ENCODE measurements at places on chromosomes 5 and 9.

DNA sequence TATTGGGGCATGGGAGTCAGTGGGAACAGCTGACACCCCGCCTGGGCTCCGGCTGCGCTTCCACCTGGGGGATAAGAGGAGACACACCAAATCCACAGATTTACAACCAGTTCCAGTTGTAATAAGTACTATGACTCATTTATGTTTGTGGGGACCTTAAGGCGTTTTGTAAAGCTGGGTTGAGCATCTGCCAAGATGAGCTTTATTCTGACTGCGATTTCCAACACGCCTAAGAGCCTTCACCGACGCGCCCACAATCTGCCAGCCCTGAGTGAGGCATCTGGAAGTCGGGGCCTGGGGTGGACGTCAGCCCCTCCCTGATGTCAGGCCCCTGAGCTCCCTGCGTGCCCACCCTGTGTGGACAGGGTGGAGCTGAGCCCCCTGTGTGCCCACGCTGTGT lies 14.3 kb upstream of the LHX3 start:
- DNase-seq: no peak

DNA sequence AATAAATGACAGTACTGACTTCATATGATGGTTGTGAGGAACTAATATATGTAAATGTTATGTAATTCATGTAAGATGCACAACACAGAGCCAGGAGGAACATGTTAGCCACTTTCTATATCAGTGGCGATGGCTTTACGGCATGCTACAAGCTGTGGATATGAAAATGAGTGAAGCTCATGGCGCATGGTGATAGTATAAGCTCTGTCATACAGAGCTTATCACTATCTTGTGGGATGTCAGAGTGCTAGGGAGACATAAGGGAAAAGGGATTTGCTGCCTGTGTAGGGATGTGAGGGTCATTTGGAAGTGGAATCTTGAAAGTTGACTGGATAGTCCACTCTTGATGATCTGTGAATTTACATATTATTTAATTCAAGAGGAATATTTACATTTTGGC lies 13.6 kb downstream of the CPEB4 start:
- no peak for DNase-seq

DNA sequence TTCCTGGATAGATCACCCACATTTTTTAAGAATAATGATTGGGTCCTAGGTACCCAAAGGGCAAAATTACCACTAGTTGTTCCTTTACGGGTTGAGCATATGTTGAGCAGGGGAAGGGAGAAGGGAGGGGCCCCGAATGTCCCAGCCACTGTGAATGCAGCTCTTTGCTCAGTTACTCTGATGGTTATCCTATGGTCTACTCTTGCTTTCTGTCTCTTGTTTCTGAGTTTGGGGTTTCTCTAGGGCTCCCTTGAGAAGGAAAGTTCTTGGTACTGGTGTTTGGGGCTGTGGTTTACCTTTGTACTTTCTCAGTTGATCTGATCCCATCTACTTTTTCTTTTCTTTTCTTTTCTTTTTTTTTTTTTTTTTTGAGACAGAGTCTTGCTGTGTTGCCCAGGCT lies 55.6 kb downstream of the ALG2 start:
- DNase-seq: no peak

DNA sequence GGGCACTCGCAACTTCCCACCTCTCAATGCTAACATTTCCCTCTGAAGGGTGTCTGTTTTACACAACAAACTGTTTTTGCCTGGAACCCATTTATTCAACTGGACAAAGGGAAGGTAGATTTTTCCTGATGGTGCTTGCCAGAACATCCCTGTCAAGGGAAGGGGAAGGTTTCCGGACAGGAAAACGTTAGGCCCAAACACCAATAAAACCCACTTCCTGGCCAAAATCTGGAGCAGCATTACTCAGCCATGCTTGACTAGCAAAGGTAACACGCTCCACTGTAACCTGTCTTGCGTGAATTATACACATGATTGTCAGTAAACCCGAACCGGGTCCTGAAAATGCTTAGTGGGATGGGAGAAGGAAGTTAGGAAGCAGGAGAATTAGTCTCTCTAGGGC lies 90.2 kb downstream of the SAXO1 start:
- DNase-seq: no peak

DNA sequence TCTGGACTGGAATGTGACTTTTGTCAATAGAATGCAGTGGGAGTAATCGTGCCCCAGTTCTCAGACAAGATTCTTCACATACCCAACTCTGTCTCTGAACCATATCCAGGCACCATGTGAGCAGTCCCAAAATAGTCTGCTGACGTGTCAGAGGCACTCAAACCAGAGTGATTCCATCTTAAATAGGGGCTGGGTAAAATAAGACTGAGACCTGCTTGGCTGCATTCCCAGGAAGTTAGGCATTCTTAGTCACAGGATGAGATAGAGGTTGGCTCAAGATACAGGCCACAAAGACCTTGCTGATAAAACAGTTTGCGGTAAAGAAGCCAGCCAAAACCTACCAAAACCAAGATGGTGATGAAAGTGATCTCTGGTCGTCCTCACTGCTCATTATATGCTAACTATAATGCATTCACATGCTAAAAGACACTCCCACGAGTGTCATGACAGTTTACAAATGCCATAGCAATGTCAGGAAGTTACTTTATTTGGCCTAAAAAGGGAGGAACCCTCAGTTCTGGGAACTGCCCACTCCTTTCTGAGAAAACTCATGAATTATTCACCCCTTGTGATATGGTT lies 16.9 kb upstream of the PLCXD3 start:
- peak; percentile 72 for DNase-seq

DNA sequence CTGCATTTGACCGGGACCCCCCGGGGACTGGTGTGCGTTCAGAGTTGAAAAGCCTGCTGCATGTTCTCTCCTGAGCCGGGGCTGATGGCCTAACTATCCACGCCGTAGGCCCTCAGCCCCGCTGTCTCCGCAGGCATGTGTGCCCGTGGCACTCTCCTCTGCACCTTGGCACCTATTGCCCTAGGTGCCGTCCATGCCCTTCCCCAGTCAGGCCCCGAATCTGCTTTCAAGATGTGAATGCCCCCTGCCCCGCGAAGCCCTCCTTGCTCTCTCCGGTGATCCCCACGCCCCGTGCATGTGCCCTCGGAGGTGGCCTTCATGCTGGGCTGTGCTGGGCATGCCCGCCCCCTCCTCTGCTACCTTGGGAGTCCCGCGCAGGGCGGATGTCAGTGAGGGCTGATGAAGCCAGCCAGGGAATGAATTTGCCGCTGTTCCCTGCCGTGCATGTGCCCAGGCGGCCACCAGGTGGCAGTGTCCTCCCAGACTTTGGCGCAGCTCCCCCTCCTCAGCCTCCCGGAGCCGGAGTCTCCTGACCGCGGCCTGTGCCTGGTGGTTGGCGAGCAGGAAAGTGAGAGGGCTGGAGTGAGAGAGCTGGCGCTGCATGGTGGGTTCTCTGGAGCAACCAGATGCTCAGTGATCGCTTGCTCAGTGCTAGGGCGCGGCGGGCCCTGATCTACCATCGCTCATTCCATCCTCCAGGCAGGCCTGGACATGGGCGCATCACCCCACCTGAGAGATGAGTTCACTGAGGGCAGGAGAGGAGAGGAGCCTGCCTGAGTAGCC lies 112.9 kb upstream of the LMX1B start:
- DNase-seq: peak; percentile 57

- DNase-seq: no peak
Measured at GRCh38 chr5:68698025-68698940, 395.5 kb upstream of the SLC30A5 start.

- no peak for DNase-seq
Measured at GRCh38 chr9:34218446-34218845, 39.6 kb downstream of the UBAP1 start.

- DNase-seq: no peak
Measured at GRCh38 chr9:328453-328852, 113.8 kb downstream of the DOCK8 start.

DNA sequence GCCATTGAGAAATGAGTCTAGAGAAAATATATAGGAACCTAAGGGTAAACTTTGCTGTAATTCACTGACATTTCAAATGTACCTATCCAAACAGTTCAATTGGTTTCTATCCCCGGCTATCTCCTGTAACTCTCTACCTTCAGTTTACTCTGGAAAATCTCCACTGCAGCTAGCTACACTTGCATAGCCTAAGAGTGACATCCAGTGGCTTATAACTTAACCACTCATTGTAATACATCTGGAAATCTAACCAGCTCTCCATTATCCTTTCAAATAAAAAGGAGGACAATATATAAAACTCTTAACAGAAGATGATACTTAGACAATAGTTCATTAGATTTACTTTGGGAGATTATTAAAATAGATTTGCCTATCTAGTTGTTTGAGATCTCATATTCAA lies 35.3 kb upstream of the SPDL1 start:
- peak; percentile 44 for DNase-seq

DNA sequence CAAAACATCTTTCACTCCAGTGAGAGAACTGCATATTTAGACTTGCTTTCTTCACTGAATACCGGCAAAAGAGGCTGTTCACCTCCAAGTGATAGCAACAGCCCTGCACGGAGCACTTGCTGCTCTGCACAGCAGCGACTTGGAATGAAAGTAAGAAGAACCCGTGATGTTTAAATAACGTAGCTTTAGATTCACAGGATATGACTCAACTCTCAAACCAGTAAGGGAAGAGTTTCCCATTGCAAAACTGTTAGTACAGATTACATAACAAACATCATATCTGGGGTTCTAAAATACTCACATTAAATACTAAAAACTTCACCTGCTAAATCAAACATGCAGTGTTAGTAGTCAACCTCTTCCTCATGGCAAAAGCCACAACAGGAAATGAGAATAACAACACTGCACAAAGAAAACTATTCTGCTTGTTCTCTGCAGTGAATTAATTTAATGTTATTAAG lies 203.4 kb downstream of the MCTP1 start:
- DNase-seq: peak; percentile 56

DNA sequence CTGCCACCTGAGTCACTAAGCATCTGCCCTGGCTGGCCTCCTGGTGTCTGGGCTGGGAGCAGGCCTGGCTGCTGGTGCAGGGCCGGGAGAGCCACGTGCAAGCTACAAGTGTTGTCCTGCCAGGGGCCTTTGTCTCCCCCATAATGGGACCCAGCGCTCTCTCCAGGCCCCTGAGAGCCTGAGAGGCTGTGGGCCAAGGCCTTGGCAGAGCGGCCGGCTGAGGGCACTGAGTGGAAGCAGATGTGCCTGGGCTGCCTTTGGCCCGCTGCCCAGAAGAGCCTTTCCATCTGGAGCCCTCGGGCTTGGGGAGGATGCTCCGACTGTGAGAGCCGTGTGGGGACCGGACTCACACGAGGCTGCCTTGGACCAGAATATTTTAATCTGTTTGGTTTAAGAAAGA lies 185.5 kb downstream of the RGS3 start:
- peak; percentile 93 for DNase-seq

DNA sequence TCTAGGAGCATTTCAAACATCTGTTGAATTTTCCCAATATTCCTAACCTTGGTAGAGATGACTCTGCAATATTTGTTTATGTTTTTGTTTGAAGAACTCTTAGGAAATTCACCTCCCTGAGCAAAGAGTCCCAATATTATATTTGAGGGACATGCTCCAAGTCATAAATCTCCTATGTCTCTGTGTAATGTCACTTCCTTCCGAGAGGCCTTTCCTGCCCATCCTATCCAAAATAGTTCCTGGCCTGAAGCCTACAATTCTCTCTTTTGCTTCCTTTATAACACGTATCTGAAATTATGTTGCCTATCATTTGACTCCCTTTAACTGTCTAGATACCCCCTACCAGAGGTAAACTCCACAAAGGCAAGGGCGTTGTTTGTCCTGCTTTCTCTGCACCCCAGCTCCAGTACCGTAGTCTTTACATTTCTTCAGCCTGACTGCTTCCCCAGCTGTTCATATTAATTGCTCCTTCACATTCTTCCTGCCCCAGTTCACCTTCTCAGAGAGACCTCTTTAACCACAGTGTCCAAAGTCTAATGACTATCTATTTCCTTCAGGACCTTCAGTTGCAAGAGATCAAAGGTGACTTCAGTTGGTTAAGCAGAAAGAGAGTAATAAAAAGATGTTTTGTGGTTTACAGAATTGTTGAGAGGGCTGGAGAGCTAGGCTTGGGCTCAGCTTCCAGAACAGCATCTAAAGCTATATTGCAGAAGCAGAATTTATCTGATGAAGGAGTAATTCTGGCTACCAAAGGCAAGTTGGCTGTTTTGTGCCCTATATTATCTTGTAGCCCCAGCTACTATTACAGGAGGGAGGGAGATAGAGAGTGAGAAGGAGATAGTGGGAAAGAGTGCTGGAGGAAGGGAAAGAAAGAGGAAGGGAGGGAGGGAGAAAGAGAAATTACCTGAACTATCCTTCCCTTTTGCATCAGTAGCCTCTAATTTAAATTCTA lies 109.3 kb upstream of the TMEM161B start:
- no peak for DNase-seq

DNA sequence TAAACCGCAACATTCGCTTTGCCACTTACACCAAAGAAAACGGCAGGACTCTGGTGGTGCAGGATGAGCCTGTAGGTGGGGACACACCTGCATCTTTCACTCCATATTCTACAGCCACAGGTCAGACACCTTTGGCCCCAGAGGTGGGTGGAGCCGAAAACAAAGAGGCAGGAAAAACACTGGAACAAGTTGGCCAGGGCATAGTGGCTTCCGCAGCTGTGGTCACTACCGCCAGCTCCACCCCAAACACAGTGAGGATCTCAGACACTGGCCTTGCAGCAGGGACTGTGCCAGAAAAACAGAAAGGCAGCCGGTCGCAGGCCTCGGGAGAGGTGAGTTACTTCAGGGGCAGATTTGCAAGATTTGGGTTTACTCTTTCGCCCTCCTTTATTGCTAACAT lies 33.8 kb downstream of the KDM3B start:
- DNase-seq: no peak

GRCh38 chr5:96628406-96628805 lies 33.8 kb upstream of the CAST start:
- no peak for DNase-seq

DNA sequence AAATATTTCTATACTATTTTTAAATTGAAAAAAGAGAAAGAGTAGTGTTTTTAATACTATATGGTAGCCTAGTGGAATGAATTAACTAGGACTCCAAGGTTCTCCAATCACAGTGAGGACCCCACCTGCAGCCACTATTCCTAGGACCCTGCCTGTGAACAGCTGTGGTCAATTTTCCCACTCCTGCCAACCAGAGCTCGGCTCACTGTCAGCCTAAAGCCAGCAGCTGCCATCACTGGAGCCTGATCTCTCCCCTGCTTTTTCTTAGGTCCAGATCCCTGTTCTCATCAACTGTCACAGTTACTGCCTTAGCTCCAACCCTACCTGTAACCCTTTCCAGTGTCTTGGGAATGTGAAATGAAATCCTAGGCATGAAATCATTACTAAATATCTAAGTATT lies 25.3 kb downstream of the ARSB start:
- no peak for DNase-seq

GRCh38 chr9:115680231-115680630 lies 473.4 kb upstream of the PAPPA start:
- DNase-seq: no peak

- peak; percentile 81 for DNase-seq
Measured at GRCh38 chr9:109506097-109506712, 8.1 kb upstream of the PTPN3 start.

All from fibroblast of gingiva (primary cell).